ENCODE measurements at places on chromosomes 2 and 18.

- DNase-seq, result no peak
Measured at GRCh38 chr2:121002597-121002996, 266.9 kb downstream of the GLI2 start.

- DNase-seq, result no peak
Measured at GRCh38 chr2:165582863-165583506, 113.5 kb downstream of the CSRNP3 start.

GRCh38 chr18:76962851-76963250 is 140.5 kb downstream of the ZNF236 start:
- DNase-seq, result no peak

GRCh38 chr2:45942237-45942738 is 290.8 kb downstream of the PRKCE start:
- no peak for DNase-seq

GRCh38 chr2:145563741-145564615 is 1044.1 kb upstream of the ZEB2 start:
- no peak for DNase-seq

DNA sequence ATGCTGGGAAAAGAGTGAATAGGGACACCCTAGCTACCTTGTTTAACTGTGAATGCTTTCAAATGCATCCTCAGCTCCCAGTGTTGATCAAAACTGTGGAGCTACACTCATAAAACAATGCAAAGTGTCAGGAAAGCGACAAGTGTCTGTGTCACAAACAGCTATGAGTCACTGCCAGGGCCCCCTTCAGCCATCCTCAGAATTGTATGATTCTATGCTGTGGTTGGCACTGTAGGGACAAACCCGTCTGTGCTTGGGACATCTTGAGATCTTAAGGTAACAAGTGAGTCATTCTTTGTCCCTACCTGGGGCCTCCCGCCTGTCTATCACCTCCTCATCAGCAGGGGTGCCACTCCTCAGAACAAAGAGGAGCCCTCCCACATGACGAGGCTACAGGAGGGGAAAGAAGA is 42.4 kb downstream of the KLF7 start:
- DNase-seq, result no peak

GRCh38 chr2:68671961-68672360 is 28.6 kb downstream of the PROKR1 start:
- DNase-seq, result no peak

GRCh38 chr18:2971741-2972552 is 41.0 kb downstream of the LPIN2 start:
- DNase-seq, result peak; percentile 64

- DNase-seq, result no peak
Measured at GRCh38 chr18:76619621-76620315, 124.7 kb upstream of the ZNF516 start.

GRCh38 chr2:105691947-105692390 is 52.7 kb upstream of the NCK2 start:
- peak; percentile 57 for DNase-seq

DNA sequence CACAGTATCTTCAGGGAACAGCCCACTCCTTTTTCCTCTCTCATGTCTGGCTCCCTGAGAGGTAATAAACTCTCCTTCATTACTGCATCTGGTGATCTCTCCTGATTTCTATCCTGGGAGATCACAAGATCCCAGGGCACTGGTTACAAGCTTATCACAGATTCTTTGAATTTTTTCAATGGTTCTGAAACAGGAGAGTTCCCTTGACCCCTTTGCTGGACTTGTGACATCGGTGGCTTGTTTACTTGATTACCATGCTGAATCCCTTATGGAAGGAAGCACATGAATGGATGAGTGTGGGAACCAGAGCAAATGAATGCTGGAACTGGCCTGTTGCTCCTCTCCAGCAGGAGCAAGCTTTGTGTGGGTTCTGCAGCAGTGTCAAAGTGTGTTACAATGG is 67.2 kb upstream of the HNMT start:
- no peak for DNase-seq

DNA sequence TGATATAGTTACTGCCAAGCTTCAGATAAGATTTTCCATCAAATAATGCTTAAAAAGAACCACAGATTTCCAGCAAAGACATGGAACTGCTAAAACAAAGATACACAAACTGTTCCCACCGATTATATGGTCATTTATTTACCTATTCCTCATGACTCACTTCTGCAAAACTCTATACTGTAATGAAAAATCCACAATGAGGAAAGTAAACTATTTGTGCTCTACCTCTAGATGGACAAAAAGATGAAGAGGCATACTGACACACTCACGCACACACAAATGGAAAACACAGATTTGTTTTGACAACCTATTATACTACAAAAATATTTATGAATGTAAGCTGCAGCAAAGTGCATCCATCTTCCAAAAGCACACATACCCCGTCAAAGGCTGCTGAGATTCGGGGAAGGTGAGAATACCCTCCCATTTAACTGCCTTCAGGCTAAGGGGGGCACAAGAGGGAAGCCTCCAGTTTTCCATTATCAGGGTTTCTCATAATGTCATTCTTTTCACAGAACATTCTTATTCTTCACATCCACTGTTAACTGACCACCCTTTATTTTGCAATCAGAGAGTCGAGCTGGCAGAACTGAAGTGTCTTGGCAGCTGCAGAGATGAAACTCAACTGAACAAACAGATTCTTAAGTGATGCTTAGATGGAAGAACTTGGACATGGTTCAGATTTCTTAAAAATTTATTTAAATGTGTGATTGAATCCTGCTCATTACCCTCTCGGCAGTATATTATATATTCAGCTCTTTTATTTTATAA is 115.9 kb upstream of the TANK start:
- DNase-seq, result no peak

DNA sequence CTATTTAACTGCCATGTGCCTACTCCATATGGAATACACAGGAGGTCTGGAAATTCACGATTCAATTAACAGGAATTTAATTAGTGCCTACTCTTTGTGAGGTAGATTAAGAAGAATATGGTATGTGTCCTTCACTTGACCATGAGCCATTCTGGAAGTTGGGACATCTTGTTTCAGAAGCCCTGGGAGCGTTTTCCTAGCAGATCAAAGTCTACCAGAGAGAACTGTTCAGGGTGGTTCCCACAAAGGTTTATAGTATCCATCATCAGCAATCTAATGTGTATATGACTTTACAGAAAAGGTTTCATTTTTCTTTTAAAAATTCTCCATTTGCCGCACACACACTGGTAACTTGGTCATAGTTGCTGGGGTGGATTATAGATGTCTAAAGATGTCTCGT is 159.1 kb downstream of the LRRTM1 start:
- no peak for DNase-seq

DNA sequence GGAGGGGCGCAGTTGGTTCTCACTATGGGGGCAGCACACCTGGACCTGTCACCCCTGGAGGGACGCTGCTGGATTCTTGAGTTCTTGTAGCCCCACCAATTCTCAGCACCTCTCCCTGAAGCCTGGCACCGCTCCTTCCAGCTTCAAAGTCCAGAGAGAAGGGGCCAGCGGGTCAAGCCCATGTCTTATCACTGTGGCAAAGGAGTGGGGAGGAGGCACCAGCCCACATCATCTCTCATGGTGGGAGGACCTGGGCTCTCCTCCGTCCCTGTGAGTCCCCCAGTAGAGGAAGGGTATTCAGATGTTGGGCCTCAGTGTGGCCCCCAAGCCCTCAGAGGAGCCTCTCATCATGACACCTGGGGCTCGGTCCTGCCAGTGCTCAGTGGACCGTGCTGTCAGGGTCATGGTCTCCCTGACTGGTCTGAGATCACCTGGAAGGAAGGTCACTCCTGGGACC is 67.4 kb downstream of the HS1BP3 start:
- DNase-seq, result no peak

- no peak for DNase-seq
Measured at GRCh38 chr2:38268691-38269327, 108.3 kb downstream of the ATL2 start.

GRCh38 chr2:62760026-62760425 is 54.5 kb downstream of the EHBP1 start:
- no peak for DNase-seq
